ENCODE measurements at places on chromosomes 5 and 9.
A peak's percentile ranks its signal among the peaks of the same experiment; 100 is the strongest.

GRCh38 chr5:82798676-82799075, 278.5 kb downstream of the TMEM167A start:
- no peak for DNase-seq

GRCh38 chr5:342501-343460, 21.3 kb downstream of the AHRR start:
- no peak for DNase-seq

DNA sequence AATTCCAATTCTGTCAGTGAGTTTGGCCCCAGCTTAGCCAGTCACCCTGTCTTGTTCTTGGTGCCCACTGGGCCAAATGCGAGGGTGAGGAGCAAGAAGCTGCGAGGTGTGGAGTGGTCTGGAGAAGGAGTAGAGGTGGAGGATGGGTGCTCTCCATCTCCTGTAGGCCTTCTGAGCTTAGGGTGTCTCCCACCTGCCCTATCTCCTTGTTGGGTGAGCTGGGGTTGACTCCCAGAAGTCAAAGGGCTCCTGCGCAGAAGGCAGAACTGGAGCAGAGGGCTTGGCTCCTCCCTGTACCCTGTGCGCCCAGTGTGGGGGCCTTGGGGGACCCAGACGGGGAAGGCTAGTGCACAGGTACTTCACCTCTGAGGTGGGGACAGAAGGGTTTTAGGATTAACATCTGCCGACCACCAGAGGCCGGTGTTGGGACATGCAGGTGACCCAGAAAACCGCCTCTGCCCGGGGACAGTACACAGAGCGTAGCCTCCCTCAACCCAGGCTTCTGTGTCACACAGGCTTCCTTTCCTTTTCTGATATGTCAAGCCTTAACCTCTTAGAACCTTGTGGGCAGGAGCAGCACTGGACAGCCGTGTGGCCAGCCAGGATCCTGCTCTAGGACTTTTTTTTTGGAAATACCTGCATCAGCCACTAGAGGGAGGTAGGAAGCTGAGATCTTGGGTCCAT, 16.9 kb downstream of the IL5 start:
- DNase-seq = peak; percentile 45

DNA sequence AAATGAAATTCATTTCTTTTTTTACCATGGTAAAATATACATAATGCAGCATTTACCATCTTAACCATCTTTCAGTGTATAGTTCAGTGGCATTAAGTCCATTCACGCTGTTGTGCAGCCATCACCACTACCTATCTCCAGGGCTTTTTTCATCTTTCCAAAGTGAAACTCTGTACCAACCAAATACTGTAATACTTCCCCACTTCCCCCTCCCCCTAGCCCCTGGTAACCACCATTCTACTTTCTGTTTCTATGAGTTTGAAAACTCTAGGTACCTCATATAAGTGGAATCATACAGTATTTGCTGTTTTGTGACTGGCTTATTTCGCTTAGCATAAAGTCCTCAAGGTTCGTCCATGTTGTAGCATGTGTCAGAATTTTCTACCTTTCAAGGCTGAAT, 23.4 kb downstream of the SPAAR start:
- no peak for DNase-seq

- DNase-seq = no peak
These were observed 194.4 kb downstream of the DEPDC1B start for GRCh38 chr5:60505373-60506171.

GRCh38 chr5:66724349-66725139, 128.4 kb downstream of the MAST4 start:
- peak; percentile 21 for DNase-seq

DNA sequence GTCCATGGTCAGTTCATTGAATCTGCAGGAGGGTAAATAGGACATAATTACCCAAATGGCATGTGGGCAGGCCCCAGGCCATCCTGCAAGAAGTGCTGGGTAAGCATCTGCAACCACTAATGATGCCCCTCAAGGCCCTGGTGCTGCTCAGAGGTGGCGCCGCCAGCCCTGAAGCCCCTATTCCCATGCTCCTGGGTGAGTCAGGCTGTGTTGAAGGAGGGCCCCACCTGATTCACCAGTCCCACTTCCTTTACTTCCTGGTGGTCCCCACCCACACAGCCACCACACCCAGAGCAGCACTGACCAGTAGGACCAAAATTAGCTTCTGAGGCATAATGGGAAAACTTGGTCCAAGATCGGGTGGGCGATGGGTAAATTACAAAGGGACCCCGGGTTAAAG, 120.4 kb upstream of the SPRY4 start:
- DNase-seq = peak; percentile 46

- DNase-seq = no peak
These were observed 90.8 kb upstream of the ZNF618 start for GRCh38 chr9:113785334-113785733.

GRCh38 chr9:92870289-92870688, 7.5 kb downstream of the ZNF484 start:
- DNase-seq = no peak

DNA sequence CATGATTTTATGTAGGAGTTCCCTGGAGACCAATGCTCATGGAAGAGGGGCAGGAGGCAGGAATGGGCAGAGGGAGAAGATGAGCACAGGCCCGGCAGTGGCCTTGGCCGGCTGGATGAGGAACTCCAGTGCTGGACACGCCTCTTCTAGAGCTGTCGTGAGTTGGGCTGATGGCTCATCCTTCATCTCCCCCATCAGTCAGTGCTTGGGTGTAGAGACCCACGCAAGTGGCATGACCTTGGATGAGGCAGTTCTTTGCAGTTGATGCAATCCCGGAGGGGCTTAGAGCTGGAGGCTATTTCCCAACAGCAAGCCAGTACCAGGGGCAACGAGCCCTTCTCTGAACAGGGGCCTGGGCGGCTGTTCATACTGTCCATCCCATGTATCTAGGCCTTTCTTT, 25.5 kb upstream of the ARAP3 start:
- no peak for DNase-seq

DNA sequence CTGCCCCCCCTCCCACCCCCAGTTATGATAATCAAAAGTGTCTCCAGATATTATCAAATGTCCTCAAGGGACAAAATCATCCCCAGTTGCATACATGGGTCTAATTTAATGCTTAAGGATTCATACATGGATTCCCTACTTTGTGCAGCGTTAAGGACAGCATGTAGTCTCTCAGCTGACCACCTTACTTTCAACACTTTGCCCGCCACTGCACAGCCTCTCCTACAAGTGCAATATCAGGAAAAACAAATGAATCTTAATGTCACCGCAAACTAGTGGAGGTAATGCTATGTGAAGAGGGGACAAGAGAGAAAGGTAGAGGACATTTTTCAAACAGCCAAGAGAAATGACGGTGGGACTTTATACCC, 78.6 kb downstream of the TLE1 start:
- no peak for DNase-seq

GRCh38 chr5:89582768-89583339, 699.9 kb upstream of the MEF2C start:
- DNase-seq = peak; percentile 37

DNA sequence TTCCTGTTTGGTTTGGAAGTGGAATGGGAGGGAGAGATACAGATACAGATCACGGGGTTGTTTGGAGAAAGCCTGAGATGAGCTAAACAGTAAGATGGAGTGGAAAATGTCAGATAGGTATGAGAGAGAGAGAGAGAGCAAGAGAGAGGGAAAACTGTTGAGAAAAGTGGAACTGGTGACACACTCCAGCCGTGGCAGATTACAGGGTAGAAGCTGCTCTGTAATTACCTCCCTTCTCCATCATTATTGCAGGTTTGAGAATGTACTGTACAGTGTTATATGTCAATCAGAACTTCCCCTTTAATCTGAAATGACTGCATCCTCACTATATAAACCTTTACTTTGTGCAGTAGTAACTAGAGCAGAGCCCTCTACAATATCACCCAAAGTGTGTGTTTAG, 74.5 kb upstream of the WWC1 start:
- DNase-seq = no peak

GRCh38 chr5:27734838-27735237, 696.5 kb upstream of the CDH9 start:
- no peak for DNase-seq

DNA sequence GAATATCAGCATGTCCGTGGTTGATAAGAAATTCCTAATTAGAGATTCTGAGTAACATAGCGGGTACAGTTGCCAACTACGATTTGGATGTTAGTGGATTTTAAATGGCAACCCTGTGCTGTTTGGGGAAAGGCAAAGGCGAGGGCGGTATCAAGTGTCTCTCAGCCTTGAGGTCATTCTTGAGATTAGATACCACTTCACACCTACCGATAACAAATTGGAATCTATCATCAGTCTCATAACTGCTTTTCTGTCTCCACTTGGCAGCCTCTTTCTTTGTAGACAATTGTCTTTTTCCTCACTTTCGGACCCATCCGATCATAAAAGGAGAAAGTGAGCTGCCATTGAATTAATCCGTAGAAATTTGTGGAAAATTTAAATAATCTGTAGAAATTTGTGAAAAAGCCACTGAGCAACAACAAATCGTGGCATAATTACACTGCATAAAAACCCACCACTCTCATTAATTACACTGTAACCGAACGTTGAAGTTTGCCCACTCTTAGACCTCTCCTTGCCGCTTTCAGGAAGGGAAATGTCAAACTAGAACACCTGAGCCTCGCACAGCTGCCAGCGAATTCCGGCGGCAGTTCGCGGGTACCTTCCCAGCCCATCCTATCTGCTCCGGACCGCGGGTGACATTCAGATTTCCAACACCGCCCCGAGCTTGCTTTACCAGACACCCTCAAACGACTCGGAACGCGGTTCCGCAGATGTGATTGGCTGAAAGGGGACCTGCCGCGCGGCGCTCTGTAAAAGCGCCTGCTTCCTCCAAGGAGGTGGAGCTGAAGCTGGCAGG, 849 bp upstream of the RGMB start:
- DNase-seq = no peak

DNA sequence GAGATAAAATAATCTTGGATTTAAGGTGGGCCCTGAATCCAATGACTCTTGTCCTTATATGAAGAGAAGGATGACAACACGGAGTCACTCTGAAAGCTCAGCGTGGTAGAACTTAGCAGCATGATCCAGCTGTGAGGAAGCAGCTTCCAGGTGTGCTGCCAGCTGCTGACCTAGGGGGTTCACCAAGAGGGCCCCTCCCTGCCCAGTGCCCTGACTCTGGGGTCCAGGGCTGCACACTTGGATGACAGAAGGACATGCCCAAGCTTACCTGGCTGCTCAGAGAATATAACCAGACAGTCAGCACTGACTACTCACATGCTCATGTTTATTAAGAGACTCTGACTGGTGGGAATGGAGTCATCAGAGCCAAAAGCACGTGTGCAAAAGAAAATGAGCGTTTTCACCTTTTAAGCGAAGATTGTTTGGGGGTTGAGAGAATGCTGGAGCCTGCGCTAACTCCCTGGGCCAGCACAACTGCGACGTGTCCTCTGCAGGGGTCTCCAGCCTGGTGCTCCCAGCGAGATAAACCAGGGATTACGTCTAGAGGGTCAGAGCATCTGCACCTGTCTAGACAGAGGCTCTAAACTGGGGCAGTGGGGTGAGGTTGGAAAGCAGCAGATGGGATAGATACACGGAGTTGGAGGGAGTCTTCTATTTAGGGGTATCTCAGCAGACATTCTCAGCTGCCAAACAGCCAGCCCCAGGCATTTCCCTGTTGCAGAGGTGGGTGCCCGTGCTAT, 41.3 kb downstream of the ROPN1L start:
- no peak for DNase-seq

- DNase-seq = no peak
These were observed 30.6 kb upstream of the ADAMTS2 start for GRCh38 chr5:179375831-179376365.

GRCh38 chr5:89276566-89277305, 393.8 kb upstream of the MEF2C start:
- DNase-seq = peak; percentile 64

- no peak for DNase-seq
These were observed 169.6 kb downstream of the MELK start for GRCh38 chr9:36742264-36742663.

- DNase-seq = peak; percentile 25
These were observed 5.3 kb downstream of the CDKN2AIPNL start for GRCh38 chr5:134406390-134406789.

GRCh38 chr5:15700373-15700772, 200.4 kb downstream of the FBXL7 start:
- no peak for DNase-seq

GRCh38 chr9:132068605-132069004, 11.1 kb downstream of the MED27 start:
- no peak for DNase-seq

- DNase-seq = peak; percentile 86
These were observed 281.6 kb downstream of the ADAMTS6 start for GRCh38 chr5:65199993-65200675.

GRCh38 chr5:137825165-137825564, 42.5 kb upstream of the MYOT start:
- no peak for DNase-seq

GRCh38 chr5:131991593-131992324, 19.7 kb downstream of the ACSL6 start:
- DNase-seq = no peak

DNA sequence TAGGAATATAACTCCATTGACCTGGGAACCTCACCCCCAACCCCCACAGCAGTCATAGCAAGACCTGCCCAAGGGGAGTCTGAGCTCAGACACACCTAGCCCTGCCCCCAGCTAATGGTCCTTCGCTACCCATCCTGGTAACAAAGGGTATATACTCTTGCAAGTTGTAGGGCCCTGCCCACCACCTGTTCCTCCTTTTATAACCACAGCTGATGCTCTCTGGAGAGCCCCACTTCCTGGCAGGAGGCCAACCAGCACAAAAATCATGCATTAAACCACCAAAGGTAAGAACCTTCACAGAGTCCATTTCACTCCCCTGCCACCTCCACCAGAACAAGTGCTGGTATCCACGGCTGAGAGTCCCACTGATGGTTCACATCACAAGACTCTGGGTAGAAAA, 1195.3 kb upstream of the SEMA6A start:
- no peak for DNase-seq

GRCh38 chr9:72817413-72817812, 135.4 kb downstream of the ALDH1A1 start:
- no peak for DNase-seq

DNA sequence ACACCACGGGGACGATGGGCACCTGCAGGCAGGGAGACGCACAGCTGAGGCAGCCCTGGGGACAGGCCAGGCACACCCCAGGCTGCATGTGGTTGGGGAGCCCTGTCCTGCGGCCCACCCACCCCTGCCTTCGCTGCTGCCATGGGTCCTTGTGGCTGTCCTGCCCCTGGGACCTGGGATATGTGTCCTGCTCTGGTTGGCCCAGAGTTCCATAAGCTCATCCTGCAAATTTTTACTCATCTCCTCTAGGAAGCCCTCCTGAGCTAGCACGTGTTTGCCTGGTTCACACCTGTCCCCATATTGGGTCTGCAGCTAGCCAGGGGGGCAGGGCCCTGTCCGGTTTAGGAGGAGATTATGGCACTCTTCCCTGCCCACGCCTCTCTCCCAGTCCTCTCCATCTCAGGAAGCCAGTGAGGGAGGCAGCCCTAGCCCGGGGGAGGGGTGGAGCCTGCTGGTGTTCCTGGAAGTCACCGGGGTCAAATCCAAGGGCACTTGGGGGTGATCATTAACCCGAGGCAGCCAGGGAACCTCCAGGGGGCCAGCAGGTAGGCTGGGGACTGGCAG, 12.2 kb downstream of the EGFL7 start:
- DNase-seq = no peak

- DNase-seq = no peak
These were observed 36.7 kb upstream of the CTNNA1 start for GRCh38 chr5:138716456-138716924.

GRCh38 chr5:38509185-38509584, 47.3 kb downstream of the LIFR start:
- peak; percentile 84 for DNase-seq

GRCh38 chr9:76701441-76702039, 62.7 kb upstream of the PCA3 start:
- DNase-seq = peak; percentile 46

GRCh38 chr5:137596941-137597340, 97.8 kb upstream of the SPOCK1 start:
- no peak for DNase-seq

GRCh38 chr5:96155147-96155546, 193.5 kb upstream of the ELL2 start:
- no peak for DNase-seq
